HS-27A (cell line): ENCODE measurements at places on chromosomes 7 and 10.

- no peak for DNase-seq
Observed at GRCh38 chr7:73567846-73568685, 10.3 kb downstream of the TBL2 start.

DNA sequence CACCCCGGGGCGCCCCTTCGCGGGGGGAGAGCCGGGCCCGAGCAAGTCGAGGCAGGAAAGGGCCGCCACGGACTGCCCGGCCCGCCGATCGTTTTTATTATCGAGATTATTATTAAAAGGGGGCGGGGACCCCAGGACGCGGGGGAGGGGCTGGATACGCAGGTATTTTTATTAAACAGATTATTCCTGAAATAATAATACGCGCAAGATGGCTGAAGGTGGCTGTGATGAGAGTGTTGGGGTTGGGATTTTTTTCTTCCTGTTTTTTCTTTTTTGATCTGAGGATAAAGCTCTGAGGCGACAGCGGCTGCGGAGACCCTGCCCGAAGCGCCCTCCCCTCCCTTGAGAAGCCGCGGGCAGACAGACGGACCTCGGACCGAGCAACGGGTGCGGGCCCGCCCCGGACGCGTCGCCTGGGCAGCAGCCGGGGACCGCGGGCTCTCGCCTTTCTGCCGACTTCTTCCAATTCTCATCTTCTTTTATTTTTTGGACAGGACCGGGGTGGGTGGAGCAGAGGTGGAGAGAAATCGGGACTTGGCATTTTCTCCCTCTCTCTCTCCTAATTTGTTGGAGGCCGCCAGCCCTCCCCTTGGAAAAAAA, 1.4 kb upstream of the TRIM8 start:
- DNase-seq: no peak

- DNase-seq: no peak
Observed at GRCh38 chr10:14698111-14698828, 76.4 kb downstream of the FAM107B start.

DNA sequence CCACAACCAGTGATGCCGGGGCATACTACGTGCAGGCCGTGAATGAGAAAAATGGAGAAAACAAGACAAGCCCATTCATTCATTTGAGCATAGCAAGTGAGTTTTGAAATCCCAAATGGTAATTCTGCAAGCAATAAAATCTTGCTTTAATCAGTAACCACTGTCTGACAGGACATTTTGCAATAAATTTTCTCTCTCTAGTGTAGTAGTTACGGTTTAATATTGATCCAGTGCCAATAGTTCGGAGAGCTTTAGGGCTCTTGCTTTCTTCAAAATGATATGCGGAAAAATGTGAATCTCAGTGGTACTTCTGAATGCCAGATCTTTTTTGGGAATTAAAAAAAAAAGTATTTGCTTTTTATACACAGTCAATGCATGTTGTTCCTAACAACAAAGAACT, 520.4 kb downstream of the SDK1 start:
- DNase-seq: no peak

DNA sequence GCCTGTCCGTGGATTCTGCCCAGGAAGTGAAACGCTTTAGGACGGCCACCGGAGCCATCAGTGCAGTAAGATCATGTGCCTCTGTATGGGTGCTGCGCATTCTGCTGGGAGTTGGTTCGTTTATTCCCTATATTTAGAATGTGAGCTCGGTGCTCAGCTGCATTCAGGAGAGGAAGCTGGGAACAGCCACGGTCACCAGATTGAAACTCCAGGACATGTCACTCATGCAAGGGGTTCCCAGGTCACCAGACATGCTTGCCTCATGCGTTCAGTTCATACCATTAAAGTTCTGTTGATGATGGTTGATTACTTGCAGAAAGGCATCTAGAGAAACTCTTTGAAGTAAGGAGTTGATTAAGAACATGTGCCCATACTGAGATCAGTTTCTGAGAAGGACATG, 78.1 kb downstream of the TRRAP start:
- no peak for DNase-seq

DNA sequence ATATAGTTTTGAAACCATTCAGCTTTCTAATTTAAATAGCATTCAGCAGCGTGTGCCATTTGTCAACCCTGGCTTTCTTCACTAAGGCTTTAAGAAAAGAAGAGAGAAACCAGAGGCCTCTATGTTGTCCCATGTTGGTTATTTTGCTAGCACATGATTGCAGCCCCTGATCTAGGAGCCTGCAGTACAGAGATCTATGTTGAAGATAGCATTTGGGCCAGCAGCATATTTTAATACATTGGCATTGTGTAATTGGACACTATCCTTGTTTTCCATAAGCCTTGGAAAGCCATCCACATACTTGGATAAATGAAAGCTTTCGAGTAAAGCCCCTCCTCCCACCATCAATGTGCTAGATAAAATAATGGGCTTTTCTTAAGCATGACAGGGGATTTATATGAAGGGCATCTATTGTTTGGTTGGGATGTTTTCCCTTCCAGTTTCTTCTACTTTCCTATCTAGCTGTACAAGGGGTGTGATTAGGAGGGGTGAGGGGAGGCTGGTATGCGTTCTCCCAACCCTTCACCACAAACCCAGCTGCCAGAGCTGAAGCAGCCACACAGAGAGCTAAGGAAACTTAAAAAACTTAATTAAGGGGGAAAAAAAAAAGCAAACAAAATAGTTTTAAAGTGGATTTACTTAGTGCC, 23.1 kb upstream of the SDHAF3 start:
- no peak for DNase-seq

GRCh38 chr7:45404622-45405021, 169.5 kb upstream of the ADCY1 start:
- no peak for DNase-seq

DNA sequence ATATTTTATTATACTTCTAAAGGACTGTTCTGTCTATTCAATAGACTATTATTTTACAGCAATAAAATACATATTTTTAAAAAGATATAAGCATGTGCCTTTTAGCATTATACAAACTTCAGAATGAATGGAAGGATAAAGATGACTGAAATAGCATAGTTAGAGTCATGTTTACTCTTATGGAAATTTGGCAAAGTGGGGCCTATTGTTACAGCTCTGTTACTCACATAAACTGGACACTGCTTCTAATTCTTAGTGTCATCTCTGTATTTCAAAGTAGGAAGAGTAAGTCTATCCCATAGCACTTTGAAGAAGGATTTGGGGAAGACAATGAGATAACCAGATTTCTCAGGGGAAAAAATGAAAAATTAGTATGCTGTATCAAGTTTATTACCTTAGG, 168.2 kb downstream of the SKAP2 start:
- no peak for DNase-seq

DNA sequence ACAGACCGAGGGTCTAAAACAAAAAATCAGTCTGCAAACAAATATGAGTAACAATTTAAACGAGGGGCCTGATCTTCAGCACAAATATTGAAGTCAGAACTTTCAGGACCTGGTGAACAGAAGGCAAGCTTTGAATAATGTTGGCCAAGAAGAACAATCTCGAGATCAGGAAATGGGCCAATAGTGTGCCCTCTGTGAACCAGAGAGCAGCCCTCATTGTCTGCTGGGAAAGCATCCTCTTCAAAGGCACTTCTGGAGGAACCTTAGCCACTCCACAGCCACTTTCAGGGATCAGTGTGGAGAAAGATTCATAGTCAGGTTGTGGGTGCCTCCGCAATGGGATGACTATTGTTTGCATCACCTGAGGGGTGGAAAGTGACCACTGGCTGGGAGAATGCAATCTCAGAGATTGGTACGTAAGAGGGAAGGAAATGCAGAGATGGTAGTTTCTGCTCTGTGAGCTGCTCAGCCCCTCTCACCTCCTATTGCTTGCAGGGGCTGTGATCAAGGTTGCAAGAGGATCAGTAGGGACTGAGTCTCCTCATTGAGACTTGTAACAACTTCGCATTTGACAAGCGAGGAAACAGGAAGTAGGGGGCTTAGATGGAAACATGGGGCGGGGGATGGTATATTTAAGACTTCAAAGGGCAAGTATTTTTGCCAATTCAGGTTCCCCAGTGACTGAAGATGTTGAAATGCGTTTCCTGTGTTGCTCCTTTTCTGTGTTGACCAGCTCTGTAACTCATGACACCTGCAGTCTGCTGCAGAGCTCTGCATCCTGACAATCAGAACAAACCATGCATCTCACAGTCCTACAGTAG, 28.4 kb upstream of the IFRD1 start:
- no peak for DNase-seq

DNA sequence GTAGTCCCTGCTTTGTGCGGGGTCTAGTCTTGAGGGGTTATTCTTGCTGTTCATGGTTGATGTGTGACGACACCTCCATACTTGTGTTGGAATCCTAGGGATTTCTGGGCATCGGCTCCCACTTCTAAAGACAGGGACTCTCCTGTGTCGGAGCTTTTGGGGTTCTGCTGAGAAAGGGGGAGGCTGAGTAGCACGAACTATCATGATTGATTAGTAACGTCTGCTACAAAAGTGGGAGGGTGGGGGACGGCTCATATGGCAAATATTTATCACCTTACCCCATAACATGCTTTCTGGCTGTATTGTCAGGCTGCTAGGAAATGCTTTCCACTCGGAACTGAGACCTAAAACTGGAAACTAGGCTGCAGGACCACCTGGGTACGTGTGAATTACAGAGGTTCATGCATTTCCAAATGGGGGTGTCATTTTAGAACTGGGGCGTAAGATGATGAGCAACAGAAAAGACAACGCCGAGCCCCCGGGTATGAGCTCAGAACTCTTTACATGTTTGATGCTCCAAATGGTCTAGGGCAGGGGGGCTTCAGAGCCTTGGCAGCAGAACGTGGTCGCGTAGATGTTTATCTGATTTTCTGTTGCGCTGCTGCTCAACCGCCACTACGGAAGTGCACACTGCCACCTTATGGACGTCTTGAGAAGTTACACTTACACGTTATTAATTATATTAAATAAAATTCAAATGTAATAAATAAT, 15.1 kb upstream of the NME8 start:
- no peak for DNase-seq

DNA sequence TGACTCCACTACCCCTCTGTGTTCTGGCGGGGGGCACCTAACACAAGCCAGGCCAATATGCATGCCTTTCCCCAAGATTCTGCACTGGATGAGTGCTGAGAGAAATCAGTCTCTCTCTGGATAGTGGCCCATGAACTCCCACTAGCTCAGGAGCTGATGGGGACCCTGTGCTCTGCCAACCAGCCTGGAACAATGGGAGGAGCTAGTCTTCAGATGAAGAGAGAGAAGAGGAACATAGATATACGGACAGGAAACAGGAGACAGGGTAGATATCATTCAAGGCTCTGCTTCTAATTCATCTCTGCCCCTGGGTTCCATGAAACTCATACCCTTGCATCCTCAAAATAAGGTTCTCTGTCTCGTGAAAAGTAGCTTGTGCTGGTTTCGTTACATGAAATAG, 27.9 kb upstream of the PLXNA4 start:
- DNase-seq: no peak

DNA sequence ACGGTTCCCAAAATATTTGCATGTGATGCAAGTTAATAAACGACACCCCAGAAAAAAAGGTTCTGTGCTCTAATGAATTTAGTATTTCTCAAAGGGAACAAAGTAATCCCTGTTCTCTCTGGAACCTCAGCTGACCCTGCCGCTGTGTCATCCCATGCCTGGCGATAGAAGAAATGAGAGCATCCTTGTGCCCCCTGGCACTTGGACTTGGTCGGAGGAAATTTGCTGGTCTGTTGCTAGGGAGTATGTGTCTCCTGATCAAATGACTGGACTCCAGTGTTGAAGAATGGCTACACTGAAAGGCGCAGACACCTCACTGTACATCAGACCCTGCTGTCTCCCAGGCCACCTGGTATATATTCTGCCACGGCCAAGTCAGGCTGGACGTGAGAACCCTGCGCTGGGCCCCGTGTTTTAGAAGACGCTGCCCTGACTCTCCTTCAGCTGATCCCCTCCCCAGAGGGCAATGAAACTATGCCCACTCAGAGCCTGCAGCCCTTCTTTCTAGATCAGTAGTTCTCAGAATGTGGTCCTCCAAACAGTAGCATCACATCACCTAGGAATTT, 67.2 kb downstream of the THNSL1 start:
- no peak for DNase-seq

- DNase-seq: no peak
Observed at GRCh38 chr7:26538689-26539088, 247.0 kb downstream of the SNX10 start.

GRCh38 chr7:1421020-1421790, 38.1 kb downstream of the MICALL2 start:
- no peak for DNase-seq

DNA sequence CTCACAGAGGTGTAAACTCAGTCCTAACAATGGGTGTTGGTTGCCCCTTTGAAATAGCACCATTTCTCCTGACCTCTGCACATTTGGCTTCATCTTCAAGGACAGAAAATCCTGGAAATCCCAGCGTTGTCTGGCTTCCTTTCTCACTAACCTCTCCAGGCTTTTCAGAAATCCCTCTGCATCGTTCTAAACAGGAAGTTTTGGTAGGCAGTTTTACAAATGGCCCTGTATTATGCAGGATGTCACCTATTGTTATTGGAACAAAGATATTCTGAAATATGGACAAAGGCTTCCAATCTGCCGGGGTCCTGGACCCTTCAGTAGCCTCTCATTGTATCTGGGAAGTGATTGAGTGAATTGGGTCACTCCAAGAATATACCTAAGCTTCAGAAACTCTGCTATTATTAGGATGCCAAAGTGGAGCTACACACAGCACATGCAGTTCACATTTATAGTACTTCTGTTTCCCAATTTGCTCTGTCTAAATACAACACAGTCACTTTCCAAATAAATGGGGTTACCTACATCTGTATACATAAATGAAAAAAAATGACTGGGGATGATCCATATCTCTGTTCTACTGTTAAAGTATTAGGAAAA, 134.8 kb upstream of the KLF6 start:
- DNase-seq: no peak
